ENCODE measurements at places on chromosomes 4 and X. TPM values are rescaled to one million over a fixed set of nuclear protein-coding genes. Genes with fewer than 3 reads are reported as not detected.

TRIM61 gene
- not detected for total RNA-seq

FSTL5 gene
- total RNA-seq = not detected

FGFBP1 gene
- 2.6 TPM for total RNA-seq

CENPVL2 gene
- total RNA-seq = not detected

SOX3 gene
- total RNA-seq = not detected

SPANXN3 gene
- not detected for total RNA-seq

ADH6 gene
- total RNA-seq = 0.13 TPM

TECRL gene
- total RNA-seq = not detected

CCDC120 gene
- 3.6 TPM for total RNA-seq

EIF1AX gene
- 106 TPM for total RNA-seq

TCEAL7 gene
- not detected for total RNA-seq

STBD1 gene
- 12.5 TPM for total RNA-seq

ADGRL3 gene
- total RNA-seq = 0.06 TPM

JAKMIP1 gene
- total RNA-seq = not detected

NXF2B gene
- total RNA-seq = not detected

PRDM8 gene
- 0.13 TPM for total RNA-seq

TMPRSS11B gene
- total RNA-seq = not detected

ADAM29 gene
- not detected for total RNA-seq

SLC10A4 gene
- 4.4 TPM for total RNA-seq

GATA1 gene
- not detected for total RNA-seq

EXOC1L gene
- total RNA-seq = not detected

LRCH2 gene
- total RNA-seq = not detected

CFP gene
- 0.53 TPM for total RNA-seq

THAP6 gene
- 4.2 TPM for total RNA-seq

RASL11B gene
- 0.20 TPM for total RNA-seq

PNPLA4 gene
- total RNA-seq = 10.2 TPM

Data from A549 treated with AZD2906 at 1 μM for 4 hours (cell line).